NCI-H510A treated with DMSO at 0.1 percent for 48 hours (cell line): ENCODE measurements at places on chromosomes 3 and 15.

DNA sequence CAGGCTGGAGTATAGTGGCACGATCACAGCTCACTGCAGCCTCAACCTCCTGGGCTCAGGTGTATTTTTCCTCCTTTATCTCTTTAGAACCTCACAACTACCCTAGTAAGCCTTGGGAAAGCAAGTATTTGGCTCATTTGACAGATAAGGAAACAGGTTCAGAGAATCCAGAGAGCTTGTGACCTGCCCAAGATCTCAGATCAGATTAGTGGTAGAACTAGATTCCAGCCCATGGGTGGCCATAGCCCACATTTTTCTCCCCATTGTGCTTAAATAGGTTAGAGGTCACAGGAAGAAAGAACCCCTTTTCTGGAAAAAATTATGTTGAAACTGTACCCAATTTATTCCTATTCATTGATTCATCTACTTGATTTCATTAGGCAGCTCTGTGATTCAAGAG, 64.3 kb downstream of the TSC22D2 start:
- DNase-seq = no peak

- DNase-seq = peak; percentile 54
These were observed 65.7 kb upstream of the DGKG start for GRCh38 chr3:186427627-186428281.

- DNase-seq = no peak
These were observed 183.9 kb downstream of the TPRG1 start for GRCh38 chr3:189355481-189356201.

GRCh38 chr3:34056951-34057390, 258.5 kb downstream of the PDCD6IP start:
- no peak for DNase-seq

GRCh38 chr3:8020047-8020841, 481.4 kb upstream of the LMCD1 start:
- no peak for DNase-seq

- peak; percentile 0 for DNase-seq
These were observed 106.1 kb upstream of the COL8A1 start for GRCh38 chr3:99532246-99532645.

- DNase-seq = peak; percentile 32
These were observed 63.5 kb upstream of the CLDN18 start for GRCh38 chr3:137946356-137946973.

- DNase-seq = no peak
These were observed 5.2 kb downstream of the CSPG5 start for GRCh38 chr3:47573190-47574172.

- no peak for DNase-seq
These were observed 29.1 kb upstream of the LXN start for GRCh38 chr3:158701420-158702065.

DNA sequence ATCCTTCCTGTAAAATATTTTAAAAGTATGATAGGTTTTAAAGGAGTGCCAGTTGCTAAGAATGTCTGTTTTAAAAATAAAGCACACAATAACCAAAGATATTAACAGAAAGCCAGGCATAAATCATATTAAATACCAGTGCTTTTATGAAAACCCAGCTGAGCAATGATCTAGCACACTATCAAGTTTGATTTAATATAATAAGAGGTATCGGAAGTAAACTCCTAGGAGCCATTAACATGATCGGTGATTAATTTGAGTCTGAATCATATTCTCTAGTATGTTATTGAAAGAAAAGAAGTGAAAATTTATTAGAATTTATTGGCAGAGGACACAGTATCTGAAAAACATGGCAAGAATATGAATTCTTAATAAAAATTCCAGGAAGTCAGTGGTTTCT, 91.7 kb downstream of the SPATA16 start:
- DNase-seq = no peak

DNA sequence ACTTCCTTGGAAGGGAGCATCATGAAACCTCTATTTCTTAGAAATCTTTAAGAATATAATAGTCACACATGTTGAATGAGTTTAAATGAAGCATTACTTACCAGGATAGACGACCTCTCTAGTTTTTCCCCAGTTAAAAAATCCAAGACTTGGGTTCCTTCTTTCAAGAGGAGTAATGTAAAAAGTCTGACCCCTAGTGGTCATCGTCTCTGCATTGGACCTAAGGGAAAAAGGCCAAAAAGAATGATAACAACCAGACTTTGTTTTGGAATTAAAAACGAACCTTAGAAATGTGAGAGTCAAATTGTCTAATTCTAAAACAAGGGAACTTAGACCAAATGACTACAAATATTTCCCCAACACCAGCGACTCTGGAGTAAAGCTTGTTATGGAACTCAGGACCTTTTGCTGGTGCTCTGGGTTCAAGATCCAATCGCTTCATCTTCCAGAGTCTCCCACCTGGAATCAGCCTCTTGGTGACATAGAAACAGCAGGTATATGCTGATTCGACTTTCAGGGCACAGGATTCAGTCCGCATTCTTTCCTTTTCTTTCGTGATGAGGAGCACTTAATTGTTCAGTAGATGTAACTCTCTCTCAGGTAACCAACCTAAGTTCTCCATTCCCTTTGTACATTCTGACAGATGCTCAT, 214.8 kb upstream of the TPRG1 start:
- DNase-seq = peak; percentile 35

- no peak for DNase-seq
These were observed 49.2 kb downstream of the PARP15 start for GRCh38 chr3:122626515-122627180.

- no peak for DNase-seq
These were observed 418.9 kb upstream of the TPRG1 start for GRCh38 chr3:188752850-188753249.

GRCh38 chr3:153190923-153191322, 28.9 kb downstream of the RAP2B start:
- DNase-seq = no peak

- DNase-seq = no peak
These were observed 72.2 kb downstream of the NR1D2 start for GRCh38 chr3:24017305-24017704.

- DNase-seq = no peak
These were observed 2.8 kb upstream of the GNAI2 start for GRCh38 chr3:50233176-50233575.

GRCh38 chr15:56616551-56616950, 116.8 kb downstream of the ZNF280D start:
- no peak for DNase-seq

DNA sequence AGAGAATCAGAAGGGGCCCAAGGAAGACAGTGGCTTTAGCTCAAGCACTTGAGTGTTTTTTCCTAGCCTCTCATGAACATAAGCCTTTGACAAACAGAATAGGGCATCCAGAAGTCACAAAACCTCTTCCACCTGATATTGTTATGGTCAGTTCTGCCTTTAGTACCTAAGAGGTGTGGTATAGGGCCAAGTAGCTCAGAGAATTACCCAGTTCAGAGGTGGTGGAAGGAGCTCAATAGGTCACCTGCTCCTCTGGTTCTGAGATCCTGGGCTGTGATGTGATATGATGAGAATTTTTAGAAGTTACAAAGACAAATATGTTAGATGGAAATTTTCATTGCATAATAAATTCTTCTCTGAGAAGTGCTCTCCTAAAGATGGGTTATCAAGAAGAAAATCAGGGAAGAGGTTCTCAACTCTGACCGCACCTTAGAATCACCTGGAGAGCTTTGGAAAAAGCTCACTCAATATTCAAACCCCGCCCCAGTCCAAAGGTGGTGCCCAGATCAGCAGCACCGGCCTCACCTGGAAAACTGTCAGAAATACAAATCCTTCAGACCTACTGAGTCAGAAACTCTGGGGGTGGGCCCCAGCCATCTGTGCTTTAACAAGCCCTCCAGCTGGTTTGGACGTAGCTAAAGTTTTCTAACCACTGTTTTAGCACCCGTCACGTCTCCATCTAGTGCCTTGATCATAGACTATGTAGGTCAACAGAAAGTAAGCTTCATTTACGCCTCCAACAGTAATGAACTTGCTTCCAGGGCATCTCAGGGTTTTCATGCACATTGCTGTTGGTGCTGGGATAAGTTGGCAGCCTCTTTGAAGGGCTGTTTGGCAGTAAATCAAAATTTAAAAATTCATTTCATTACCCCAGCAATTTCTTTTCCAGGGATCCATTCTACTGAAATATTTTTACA, 101.3 kb downstream of the MYH15 start:
- no peak for DNase-seq

DNA sequence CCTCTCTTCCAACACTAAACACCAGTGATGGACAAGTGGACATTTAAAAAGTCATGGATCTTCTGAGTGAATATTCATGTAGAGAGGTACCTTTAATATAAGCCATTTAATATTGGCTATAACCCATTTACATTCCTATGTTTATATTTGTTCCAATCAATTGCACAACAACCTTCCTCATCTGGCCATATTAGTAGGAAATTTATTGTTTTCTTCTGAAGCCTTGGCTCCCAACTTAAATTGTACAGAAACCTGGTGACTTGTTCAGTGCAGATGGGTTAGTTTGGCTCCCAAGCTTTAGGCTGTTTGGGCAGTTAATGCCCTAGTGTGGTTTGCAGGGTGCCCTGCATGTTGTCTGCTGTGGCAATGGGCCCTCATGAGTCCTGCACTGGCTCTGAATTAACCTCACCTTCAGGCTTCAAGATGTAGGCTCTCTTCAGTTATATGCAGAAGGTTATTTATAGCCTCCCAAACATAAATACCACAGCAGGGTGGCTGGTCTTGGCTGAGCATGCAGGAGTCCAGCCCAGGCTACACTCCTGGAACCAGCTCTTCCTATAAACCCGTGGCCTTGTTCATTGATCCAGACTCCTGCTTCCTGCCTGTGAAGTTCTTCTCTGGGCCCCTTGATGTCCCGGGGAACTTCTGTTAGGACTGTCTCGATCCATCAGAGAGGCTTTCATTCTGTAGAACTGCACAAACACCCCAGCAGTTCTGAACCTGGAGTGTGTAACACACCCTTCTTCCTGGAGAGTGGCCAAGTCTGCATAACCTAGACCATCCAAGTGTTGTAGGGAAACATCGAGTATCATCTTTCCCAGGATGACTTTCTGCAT, 57.0 kb downstream of the DUT start:
- DNase-seq = no peak

DNA sequence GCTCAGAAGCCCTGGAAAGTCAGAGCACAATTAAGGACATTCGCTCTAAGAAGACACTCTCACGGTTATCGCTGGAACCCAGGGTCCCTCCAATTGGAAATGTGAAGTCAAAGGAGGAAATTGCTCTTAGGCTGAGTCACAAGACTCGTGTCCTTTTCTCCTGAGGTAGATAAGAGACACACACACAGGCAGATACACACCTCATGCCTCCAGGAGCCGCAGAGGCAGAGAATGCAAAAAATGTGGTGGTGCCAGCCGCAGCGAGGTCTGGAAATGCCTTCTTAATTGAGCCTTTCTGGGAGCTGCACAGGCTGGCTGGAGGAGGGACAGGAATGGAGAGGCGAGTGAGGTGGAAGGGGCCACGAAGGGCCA, 189.3 kb downstream of the OPA1 start:
- peak; percentile 70 for DNase-seq

GRCh38 chr3:23270423-23270822, 67.3 kb downstream of the UBE2E2 start:
- no peak for DNase-seq

- no peak for DNase-seq
These were observed 681.0 kb downstream of the DIPK2A start for GRCh38 chr3:144652573-144652972.

- no peak for DNase-seq
These were observed 38.7 kb downstream of the SEMA3G start for GRCh38 chr3:52406231-52406661.

GRCh38 chr15:78997981-78998499, 53.2 kb upstream of the CTSH start:
- DNase-seq = no peak

GRCh38 chr15:80436511-80437307, 32.5 kb downstream of the ARNT2 start:
- no peak for DNase-seq

DNA sequence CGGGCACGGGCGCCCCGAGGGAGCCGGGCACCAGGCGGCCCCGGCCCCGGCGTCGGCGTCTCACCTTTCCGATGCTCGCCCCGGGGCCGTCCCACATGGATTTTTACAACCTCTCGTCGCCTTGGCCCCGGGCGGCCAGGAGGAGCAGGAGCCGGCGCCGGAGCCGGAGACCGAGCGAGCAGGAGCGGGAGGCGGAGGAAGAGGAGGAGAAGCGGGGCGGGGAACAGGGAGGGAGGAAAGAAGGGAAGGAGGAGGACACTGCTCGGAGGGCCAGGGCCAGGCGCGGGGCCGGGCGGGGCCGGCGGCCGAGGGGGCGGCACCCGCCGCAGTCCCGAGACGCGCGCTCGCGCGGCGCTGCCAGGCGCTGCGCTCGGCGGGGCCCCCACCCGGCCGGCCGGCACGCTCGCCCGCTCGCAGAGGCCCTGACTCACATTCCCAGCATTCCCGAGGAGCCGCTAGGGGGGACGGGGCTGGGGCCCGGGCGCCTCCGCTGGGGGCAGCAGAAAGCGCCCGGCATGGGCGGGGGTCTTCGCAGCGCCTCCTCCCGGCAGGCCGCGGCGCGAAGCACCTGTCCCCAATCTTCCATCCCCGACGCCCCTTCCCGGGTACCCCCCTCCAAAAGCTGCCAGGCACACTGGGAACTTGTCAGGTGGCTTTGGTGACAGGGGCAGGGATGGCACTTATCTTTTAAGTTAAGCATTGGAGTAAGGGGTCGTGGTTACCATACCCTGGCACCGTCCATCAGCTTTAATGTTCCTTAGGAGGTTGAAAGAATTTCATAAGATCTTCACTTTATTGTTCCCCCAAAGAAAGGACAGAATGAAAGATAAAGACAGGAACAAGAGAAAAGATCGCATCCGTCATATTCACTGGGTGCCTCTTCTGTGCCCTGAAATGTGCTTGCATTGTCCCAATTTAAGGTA, at the start of gene ERC2:
TSS of gene ERC2 (minus strand) at position 284 of the 923 bp plus-strand sequence.
- DNase-seq = peak; percentile 48

DNA sequence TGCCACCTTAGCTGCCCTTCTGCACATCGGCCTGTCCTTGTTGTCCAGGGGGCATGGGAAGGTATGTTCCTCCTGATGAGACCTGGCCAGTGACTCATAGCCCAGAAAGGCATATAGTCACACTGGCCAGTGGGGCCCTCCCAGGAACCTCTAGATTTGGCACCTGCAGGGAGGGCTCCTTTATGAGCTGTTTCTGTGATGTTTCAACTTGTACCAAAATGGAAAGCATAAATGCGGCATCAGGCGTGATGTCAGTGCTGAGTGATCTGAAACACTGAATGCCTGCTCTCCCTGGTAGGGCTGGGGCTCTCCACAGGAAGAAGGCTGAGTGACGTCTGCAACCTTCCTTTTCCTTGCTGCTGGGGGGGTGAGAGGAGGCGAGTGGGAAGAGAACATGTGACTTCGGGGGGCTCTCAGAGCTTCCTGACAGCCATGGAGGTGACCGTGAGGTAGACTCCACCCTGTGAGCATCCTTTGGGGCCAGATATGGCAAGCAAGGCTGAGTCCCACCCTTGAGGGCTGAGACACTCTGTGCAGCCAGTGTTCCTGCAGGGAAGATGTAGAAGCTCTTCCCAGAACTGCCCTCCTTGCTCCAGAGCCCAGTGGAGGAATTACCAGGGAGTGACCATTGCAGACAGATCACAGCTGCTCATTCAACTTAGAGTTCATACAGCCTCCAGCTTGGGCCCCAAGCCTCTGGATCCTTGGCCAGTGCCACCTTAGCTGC, 37.1 kb upstream of the APEH start:
- DNase-seq = no peak

- DNase-seq = peak; percentile 94
These were observed 5.0 kb upstream of the HES1 start for GRCh38 chr3:194130807-194131589.
